ENCODE measurements at places on chromosomes 12 and 14. TPM values are rescaled to one million over a fixed set of nuclear protein-coding genes. Genes with fewer than 3 reads are reported as not detected.

Gene NUDT14
- polyA plus RNA-seq = 103 TPM

Gene IL31
- polyA plus RNA-seq = not detected

Gene IFI27
- 1,265 TPM for polyA plus RNA-seq

Gene POTEG
- polyA plus RNA-seq = not detected

GRCh38 chr12:68206446-68206845 is 19.2 kb downstream of the IL26 start:
- peak; percentile 72 for DNase-seq

DNA sequence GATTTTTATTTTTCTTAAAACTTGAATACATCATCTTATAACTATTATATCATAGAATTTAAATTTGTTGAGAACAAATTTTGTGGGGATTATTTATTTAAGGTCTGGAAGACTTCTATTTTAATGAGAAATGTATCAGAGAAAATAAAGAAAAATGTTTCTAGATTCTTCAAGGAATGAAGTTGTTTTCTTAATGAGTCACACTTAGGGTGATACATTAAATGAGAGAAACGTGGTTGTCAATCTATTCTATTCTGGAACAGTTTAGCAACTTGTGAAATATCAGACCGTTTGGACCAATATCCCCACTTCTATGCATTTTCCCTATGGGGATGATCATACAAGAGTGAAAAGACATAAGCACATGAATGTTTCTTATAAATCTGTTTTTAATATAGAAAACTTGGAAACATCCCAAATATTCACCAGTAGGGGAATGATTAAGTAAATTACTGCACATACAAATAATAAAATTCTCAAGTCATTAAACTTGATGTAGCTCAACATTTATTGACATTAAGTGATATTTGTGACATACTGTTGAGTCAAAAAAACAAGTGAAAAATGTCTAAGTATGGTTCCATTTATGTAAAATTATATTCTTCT is 88.5 kb downstream of the E2F7 start:
- DNase-seq = peak; percentile 1

Data from endothelial cell of umbilical vein (primary cell).